ENCODE measurements at places on chromosomes 4 and X. TPM values are rescaled to one million over a fixed set of nuclear protein-coding genes. Genes with fewer than 3 reads are reported as not detected.

CYTL1 gene
- total RNA-seq, result 29.2 TPM

AFP gene
- not detected for total RNA-seq

RAI2 gene
- total RNA-seq, result 1.6 TPM

S100G gene
- not detected for total RNA-seq

RCHY1 gene
- 57.8 TPM for total RNA-seq

All from bladder microvascular endothelial cell (primary cell).